Right renal pelvis (tissue), 4 donors: ENCODE measurements at places on chromosomes 11 and 22. TPM values are rescaled to one million over a fixed set of nuclear protein-coding genes. Genes with fewer than 3 reads are reported as not detected.

The OSM gene
- polyA plus RNA-seq = not detected

The LYVE1 gene
- 69.2 TPM for polyA plus RNA-seq

DNA sequence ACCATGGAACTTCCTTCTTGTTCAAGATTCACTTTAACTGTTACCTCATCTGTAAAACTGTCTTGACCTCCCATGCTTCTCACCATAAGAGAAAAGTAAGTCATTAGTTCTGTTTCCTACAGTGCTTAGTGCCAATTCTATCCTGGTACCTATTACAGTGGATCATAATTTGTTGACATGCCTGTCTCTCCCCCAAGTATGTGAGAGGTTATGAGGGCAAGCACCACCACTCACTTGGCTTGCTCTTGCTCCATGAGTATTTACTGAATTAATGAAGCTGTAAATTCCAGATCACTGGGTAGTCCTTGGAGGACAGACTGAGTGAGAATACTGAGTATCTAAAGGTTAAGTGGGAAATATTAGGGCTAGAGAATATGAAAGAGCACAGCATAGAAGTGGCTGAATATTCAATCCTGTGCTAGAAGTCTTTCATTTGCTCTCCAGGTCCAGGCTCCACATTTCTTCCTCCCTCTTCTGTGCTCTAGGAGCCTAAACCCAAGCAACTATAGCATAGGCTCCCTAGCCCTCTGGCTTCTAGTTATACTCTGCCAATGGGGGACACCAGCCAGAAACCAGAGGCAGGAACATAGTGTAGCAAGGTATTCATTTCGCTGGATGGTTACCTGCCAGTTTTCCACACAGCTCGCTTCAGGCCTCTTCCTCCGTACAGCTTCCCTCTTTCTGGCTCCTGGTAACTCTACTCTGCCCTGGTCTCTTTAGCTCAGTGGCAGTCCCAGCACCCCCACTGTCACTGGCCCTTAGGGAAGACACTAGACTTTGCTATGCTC, 118.2 kb upstream of the SLC5A12 start:
- DNase-seq = no peak

The ZP1 gene
- 0.06 TPM for polyA plus RNA-seq

DNA sequence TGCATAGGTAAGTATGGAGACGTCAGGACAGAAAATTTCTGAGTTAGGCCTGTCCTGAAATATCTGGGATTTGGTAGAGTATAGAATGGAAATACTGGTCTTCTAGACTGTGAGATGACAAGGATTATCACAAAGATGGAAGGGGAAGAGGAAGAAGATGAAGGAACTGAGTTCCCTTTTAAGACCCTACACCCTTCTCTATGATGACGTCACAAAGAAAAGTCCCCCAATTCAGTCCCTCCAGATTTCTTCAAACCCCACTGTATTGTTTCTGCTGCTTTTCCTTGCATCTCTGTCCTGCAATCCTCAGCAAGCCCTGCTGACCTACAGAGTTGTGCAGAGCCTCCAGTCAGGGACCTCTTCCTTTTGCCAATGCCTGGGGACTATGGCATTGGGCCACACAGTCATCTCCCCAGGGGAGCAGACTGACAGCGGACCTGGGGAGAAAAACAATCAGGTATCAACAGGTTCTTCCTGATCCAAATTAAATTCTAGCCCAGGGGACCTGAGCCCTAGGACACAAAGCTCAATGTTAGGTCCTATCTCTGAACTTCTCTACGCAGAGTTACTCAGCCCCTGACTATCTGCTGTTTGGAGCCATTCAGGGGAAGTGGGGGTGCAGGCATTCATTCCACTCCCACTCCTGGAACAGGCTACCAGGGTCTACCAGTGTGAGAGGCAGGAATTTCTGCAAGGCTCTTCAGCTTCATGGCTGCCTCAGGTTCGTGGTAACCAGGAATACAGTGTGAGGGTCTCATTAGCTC, 49.2 kb upstream of the POU2AF1 start:
- DNase-seq = no peak

- DNase-seq = no peak
These were observed 224.6 kb upstream of the PLET1 start for GRCh38 chr11:112485280-112485679.

GRCh38 chr22:47139013-47139789, 376.8 kb downstream of the TBC1D22A start:
- no peak for DNase-seq

- DNase-seq = no peak
These were observed 2.5 kb upstream of the SSH3 start for GRCh38 chr11:67300756-67301312.

DNA sequence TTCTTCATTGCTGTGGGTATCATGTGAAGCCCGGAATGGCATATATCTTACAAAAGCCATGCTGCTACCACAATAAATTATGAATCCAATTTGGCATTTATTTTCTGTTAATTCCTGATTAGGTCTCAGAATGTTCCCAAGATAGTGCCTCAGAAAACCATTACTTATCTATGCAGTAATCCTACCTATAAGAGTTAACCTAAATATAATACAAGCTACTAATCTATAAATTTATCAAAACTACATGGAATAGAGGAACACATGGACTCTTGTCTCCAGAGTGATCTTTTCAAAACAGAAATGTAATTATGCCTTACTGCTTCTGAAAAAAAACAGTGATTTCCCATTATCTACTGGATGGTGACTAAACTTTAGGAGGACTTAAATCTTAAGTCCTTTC, 687.8 kb upstream of the ANO5 start:
- no peak for DNase-seq

The PATZ1 gene
- polyA plus RNA-seq = 74.4 TPM

DNA sequence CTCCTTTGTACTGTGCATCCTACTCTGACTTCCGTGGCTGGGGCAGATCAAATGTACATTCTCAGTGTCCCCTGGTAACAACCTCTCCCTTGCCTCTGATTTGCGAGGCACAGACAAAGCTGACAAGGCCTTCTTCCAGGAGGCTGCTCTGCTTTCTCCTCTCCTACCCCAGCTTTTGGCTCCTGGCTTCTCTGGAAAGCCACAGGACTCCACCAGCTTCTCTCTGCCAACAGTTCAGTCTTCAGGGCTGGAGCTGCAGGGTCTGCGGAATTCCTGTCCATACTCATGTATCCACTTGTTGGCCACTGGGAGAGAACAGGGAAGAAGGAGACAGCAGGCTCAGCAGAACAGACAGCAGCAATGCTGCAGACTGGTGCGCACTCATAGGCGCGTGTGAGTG, 44.4 kb downstream of the P4HA3 start:
- DNase-seq = no peak
